CD4-positive, alpha-beta T cell treated with Interleukin-17A for 4 hours (primary cell): ENCODE measurements at places on chromosomes 4 and X.

DNA sequence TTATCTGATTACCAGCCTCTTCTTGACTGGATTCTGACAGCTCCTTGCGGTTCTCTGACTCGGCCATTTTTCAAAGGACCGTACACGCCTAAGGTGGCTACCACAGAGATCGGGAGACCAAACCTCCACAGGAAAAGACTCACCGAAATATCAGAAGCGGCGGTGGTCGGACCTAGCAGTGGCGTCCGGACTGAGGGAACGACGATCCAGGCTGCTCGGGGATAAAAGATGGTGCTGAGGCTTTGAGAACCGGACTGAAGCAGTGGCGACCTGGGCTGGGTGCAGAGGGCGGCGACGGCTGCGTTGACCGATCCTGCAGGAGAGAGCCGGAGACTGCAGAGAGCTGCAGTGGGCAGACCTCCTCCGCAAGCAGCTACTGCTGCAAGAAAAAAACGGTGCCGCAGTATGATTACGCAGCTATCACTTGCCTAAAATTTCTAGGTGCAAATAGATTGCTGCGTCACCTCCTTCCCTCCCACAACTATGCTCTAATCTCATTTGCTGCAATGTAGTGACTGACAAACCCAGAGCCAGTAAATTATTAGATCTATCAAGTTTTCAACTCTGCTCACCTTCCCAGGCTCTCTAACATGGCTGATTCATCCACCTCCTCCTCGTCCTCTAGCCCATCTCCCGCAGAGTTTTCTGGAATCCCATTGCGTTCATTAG is at the start of gene NAP1L2:
TSS of gene NAP1L2 (minus strand) at position 426 of the 669 bp plus-strand sequence. CDS start at position 67, 359 bp downstream.
- DNase-seq: peak; percentile 53

GRCh38 chr4:26992657-26993361 is 132.2 kb downstream of the STIM2 start:
- DNase-seq: no peak

DNA sequence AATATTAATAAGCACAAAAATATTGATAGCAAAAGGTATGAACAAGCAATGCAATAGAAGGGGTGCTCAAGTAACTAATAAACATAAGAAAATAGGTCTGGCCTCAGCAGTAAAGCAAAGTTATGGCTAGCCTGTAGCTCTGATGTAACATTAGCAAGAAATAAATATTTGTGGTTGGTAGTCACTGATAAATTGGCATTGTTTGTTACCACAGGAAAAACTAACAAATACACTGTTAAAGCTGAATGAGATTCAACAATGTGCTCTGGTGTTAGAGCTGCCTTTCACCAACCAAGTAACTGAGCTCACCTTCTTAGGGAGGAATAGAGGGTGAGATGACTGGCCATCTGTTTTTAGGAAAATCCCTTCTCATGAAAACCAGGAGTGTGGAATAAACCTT is 71.4 kb downstream of the AREG start:
- no peak for DNase-seq

DNA sequence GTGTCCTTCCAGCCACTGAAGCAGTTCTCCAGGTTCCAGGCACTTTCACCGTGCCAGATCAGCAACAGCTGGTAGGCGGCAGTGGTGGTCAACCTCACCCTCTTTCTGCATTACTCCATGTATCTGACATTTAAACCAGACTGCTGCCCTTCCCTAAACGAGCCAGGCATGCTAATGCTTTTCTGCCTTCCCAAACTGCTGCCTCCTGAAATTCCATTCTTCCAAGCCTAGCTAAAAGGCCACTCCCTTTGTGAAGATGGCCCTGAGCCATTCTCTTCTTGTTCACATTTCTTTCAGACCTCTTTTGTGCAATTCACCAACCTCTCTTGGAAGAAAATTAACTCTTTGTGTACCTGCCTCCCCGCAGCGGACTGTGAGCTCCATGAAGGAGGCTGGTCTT is 73.7 kb downstream of the CHST7 start:
- no peak for DNase-seq

- DNase-seq: no peak
Measured at GRCh38 chrX:41097326-41097725, 12.1 kb downstream of the USP9X start.

GRCh38 chr4:88148560-88148959 is 9.9 kb downstream of the ABCG2 start:
- no peak for DNase-seq

DNA sequence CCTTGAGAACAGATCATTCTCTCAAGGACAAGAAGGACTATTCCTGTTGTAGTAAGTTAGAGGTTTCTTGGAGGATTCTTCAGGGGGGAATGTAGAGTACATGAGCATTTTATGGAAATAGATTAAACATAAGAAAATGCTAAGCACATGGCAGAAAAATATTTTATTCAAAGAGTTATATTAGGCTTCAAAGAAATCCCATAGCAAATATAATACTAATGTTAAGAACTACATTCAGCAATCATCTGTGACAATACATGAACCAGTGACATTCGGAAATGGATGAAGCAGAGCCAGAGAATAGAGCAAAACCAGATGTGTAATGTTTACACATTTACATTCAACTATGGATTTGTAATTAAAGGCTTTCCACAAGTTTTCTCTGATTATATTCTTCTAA is 288.6 kb downstream of the NAF1 start:
- DNase-seq: no peak

DNA sequence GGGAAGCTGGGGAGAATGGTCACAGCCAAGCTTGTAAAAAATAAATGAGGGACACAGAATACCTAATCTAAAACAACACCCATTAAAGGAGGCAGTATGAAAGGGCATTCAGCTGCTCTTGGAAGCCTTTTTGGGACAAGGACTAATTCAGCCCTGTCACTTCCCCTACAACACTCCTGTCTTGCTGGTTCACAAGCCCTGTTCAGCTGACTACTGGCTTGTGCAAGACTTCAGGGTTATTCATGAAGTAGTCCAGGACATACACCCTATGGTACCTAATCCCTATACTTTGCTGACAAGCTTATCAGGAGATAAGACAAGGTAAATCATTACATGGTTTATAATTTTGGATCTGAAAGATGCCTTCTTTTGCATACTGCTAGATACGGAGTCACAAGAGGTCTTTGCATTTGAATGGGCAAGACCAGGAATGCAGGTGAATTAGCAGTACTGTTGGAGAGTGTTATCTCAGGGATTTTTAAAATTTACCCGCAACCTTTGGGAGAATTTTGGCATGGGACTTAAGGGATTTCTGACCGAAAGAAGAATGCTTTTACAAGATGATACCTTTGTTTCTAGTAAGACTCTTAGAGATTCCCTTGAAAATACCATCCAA is 103.2 kb upstream of the LANCL3 start:
- DNase-seq: no peak

- no peak for DNase-seq
Measured at GRCh38 chrX:101383679-101384205, 2.2 kb downstream of the BTK start.

DNA sequence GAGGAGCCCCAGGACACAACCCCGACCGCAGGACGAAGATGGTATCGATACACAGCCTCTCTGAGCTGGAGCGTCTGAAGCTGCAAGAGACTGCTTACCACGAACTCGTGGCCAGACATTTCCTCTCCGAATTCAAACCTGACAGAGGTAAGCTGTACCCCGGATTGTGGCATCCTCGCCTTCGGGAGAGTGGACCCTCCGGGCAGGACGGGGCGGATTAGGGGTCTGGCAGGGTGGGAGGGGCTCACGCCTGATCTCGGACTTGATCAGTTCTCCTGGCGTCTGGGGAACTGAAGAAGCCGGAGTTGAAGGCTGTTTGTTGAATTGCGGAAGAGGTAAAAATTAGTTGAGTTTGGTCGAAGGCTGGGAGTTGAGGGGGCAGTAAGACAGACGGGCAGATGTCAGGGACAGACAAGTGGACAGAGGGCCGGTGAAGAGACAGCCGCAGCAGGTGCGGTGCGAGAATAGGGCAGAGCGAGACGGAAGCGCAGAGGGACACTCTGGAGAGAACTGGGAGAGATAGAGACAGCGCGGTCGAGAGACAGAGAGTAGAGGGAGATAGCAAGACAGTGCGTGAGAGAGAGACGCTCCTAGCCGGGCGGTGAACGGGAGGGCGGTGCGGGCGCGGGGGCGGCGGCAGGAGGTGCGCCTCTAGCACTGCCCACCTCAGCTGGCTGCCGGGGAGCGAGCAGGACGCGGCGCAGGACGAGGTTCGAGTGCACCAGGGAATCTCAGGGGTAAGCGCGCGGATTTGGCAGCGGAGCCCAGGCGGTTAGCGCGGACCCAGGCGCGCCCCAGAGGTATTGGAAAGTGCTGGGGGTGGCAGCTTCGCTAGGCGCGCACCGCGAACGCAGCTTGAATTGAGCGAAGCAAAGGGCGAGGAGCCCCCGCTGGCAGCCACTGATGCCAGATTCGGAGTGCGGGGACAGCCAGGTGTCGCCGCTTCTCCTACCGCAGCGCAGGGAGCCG is 23.9 kb downstream of the ARHGAP36 start:
- DNase-seq: no peak

DNA sequence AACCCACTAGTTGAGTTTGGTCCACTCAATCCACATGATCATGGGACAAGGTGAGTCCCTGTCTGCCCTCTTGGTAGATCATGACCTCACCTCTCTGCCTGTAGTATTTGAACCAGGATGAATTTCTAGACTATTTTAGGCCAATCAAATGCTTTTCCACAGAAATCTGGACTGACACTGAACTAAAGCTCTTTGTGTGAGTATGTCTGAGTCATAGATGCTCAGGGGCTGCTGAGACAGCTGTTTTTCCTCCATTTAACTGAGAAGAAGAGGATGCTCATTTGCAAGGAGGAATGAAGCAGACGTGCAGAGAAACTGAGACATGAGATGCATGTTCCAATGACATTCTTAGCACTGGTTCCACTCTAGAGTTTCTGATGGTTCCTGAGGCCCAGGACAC is 77.3 kb upstream of the TMEM47 start:
- DNase-seq: no peak

DNA sequence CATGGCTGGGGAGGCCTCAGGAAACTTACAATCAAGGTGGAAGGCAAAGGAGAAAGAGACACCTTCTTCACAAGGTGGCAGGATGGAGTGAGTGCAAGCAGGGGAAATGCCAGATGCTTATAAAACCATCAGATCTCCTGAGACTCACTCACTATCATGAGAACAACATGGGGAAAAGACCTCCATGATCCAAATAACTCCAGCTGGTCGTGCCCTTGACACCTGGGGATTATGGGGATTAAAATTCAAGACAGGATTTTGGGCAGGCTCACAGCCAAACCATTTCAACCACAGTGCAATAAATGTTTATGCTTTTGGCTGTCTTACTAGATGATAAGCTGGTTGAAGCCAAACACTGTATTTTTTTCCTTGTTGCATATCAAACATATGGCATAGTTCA is 1112.4 kb downstream of the STIM2 start:
- DNase-seq: no peak

- DNase-seq: no peak
Measured at GRCh38 chrX:45424326-45424725, 223.7 kb upstream of the DIPK2B start.

GRCh38 chr4:95249426-95250021 is 299.2 kb downstream of the UNC5C start:
- no peak for DNase-seq

GRCh38 chr4:145945431-145946155 is 7.0 kb upstream of the ZNF827 start:
- DNase-seq: no peak

- no peak for DNase-seq
Measured at GRCh38 chr4:93320356-93320755, 508.2 kb upstream of the ATOH1 start.

- DNase-seq: no peak
Measured at GRCh38 chrX:107706309-107706708, 69.3 kb downstream of the TSC22D3 start.

DNA sequence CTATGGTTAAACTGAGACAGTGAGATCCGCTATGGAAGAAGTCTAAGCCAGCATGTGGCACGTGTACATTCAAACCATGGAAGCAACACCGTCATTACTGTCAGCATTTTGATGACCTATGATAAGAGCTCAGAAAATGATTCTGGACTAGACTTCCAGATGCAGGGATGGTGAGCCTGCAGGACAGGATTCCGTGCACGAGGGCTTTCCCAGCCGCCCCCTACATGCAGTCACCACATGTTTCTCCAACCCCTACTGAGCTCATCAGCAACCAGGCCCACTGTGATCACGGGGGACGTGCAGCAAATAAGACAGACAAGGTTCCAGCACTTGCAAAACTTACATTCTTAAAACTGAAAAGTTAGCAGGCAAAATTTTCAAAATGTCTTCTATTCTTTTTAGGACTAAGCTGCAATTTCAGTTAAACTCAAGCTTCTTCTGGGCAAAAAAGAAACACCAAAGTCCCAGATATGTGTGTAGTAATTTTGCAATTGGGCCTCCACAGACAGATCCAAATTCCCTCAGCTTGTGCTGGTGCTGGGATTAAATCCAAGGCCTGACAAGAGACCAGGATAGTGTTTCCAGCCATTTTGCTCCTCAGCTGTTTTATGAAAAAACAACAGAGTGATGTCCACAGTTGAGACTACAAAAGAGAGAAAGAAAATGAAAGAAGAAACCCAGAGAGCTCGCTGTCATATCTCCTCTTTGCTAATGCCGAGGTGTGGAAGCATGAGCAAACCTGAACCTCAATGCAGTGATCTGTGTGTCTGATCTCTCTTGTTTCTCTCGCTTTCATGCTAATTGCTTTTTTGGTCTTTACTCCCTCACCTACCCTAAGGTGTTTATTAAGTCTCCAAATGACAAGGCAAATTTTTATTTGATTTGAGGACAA is 118.2 kb downstream of the AFAP1 start:
- no peak for DNase-seq

DNA sequence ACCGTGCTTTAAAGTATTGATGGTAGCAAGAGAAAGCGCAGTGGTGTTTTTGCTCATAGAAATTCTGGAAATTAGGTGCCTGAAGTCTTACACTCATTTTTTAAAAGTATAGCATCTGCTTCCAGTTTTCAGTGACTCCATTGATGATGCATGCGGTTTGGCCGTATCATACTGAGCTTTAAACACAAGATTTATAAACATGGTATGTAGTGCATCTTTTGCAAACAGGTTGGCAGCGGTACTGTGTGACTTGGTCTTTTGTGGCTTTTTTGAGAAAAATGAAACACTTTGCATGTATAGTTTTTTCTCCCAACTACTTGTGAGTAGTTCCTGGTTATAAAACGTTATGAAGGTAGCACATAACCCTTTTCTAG is 2.0 kb downstream of the DDX3X start:
- peak; percentile 41 for DNase-seq

DNA sequence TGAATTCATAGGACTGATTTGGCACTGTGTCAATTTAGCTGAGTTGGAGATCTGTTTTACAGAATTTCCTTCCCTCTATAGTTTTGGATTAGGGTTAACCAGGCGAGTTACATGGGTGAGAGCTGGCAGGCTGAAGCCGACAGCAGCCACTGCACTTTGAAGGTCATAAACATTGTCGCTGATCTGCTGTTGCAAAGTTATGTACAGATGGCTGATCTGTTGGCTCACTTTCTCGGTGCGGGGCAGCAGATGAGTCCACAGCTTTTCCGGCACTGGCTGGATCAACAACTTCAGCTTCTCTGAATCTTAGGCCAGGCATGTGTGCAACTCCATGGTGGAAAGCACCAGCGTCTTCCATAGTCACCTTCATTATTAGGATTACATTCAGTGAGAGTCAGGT is 173.7 kb downstream of the GPAT3 start:
- no peak for DNase-seq
